NCI-H1694 treated with DMSO at 0.1 percent for 48 hours (cell line): ENCODE measurements at places on chromosomes 3 and 15.

DNA sequence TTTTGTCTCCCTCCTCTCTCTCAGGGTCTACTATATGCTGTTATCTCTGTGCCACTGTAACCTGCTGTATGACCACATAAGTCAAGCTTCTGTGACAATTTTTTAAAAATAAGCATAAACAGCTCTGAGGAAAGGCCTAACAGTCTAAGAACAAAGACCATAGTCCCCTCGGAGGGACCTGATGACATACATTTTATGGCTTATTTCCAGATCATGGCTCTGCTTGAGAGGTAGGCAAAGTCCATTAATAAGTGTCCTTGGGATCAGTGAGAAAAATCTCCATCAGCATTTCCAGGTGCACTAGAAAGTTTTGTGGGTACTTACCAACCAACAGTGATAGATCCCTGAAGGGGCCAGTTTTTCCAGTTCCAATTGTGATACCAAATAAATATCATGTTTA, 123.8 kb downstream of the TNIK start:
- no peak for DNase-seq

GRCh38 chr3:59515966-59516365, 466.1 kb upstream of the CFAP20DC start:
- DNase-seq: no peak

DNA sequence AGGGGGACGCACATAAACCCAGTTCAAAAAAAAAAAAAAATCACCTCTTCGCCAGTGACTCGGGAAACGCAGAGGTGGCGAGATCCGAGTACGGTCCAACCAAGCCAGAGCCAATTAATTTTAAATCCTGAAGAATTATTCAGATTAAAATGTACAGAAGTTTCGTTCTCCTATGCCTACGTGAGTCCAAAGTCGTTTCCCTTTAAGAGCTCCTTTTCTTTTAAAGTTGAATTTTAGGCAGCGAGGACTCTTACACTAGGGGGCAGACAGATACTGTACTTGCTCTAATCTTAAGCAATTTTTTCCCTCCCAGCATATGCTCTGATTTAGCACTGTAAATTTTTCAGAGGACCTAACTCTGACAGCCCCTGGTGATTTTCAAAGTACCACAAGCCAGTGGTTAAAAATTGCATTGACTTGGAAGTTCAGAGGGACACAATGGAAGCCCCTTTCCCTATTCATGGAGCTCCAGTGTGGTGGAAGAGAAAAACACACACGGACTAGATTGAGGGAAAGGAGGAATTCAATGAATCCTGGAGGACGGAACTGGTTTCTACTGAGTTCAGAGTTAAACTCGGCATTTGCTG, 3.3 kb upstream of the NR2F2 start:
- peak; percentile 65 for DNase-seq

DNA sequence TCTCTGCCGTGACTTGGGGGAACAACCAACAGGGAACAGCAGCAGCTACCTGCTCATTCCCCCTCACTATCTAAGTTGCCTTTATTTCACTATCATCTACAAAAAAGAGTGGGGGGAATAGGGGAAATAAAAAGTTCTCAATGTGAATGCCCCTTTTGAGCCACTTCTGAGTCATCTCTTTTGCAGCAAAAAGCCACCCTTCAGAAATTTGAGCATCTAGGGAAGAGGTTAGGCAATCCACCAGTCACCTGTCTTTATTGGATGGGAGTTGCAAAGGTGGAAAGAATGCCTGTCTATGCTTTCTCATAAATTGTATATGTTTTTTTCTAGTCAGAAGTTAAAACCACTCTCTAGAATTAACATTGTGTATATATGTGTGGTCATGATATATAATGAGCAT, 41.1 kb downstream of the GPD1L start:
- no peak for DNase-seq

DNA sequence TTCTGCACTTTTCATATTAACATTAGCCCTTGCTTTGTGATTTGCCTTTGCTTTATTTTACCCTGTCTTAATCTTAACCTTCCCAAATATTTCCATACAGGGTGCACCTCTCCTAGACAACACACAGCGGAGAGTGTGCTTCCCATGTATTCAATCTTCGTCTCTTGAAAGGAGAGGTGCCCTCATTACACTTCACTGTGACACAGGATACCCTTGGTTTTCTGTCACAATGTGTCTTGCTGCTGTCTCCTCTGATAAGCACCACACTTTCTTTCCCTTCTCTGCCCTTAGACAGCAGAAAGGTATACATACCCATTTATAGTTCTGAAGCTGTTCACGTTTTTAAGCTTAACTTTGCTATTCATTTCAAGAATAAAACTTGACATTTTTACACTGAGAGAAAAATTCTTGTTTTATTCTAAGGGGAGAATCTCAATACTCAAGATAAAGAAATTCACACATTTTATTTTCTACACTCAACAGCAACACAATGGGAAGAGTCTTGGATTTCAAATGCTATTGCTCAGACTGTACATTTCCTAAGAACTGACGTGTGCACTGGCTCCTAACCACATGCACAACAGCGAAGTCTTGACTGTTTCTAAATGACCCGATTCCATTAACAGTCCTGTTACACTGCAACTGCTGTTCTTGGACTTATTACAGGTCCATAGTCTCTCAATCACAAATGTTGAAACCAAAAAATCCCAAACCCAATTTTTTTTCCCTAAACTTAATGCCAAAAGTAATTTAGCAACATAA, 21.1 kb downstream of the ZXDC start:
- no peak for DNase-seq
